ENCODE measurements at places on chromosomes 4 and X.
A peak's percentile ranks its signal among the peaks of the same experiment; 100 is the strongest.

GRCh38 chr4:48375651-48376304 is 34.4 kb downstream of the SLAIN2 start:
- DNase-seq = no peak

DNA sequence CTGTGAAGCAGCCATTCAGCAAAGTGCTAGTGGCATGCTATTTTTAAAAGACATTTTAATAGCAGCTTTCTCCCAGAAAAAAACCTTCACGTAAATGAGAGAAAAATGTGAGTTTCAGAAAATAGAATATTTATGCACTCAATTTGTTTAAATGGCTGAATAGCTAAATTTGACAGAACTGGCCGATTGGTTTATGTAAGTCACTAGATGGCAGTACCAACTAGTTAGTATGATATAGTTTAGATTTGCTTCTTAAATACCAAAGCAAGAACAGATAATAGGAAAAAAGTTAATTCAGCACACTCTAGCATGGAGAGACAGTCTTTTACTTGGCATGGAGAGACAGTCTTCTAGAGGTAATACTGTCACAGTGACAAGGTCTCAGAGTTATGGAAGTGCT is 250.1 kb downstream of the SNCA start:
- no peak for DNase-seq

DNA sequence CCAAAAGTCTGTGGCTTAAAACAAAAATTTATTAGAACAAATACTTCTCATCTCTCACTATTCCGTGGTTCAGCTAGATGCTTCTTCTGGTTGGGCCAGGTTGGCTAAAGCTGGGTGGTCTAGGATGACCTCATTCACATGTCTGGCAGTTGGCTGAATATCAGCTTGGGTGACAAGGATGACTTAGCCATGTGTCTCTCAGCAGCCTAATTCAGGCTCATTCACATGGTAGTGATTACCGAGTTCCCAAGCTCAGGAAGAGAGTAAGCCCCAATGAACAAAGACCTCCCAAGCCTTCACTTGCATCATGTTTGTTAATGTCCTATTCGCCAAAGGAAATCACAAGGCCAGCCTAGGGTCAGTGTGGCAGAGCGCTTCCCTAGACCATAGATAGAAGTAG is 119.4 kb downstream of the FANCB start:
- DNase-seq = no peak

- no peak for DNase-seq
Observed at GRCh38 chrX:371907-372306, 14.8 kb downstream of the PPP2R3B start.

DNA sequence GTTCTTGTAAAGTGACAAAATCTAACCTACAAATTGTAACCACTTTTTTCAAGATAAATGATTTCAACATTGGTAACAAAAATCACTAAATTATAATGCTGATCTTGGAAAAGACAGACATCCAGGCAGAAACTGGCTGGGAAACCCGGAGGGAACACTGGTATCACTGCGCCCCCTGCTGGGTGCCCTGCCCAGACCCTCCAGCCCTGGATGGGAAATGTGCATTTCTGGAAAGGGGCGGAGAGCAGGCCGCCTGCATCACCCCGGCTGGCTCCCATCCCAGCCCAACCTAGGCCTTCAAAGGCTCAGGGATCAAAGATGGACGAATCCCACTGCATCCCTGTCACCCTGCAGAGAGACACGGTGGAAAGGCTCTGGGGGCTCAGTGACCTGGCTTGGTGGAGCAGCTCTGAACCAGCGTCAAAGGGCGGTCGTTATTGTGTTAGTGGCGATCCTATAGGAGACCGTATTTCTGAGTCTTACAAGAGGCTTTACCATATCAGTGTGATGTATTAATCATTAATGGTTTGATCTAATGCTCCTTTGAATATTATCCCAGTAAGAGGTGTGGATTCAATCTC is 37.3 kb downstream of the ACOX3 start:
- DNase-seq = peak; percentile 47

DNA sequence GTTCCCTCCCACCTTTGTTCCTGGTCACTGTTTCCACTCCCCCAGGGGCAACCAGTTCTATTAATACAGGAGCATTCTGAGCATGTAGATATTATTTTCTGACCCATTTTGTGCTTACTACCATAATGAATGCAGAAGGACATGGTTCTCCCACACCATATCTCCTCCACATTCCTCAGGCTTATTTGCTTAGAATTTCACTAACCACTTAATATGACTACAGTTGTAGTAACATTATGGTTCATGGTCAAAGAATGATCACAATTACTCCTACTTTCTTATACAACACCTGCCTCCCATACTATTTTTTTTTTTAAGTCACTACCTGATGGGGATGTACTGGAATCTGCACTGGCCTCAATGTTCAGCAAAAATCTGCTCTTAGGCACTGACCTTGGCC is 7.5 kb upstream of the FAM184B start:
- DNase-seq = no peak

- peak; percentile 42 for DNase-seq
Observed at GRCh38 chr4:4541040-4541631, 712 bp downstream of the STX18 start.

GRCh38 chrX:77768787-77769186 is 17.2 kb downstream of the ATRX start:
- peak; percentile 17 for DNase-seq

- no peak for DNase-seq
Observed at GRCh38 chr4:38696697-38697096, 32.7 kb downstream of the KLF3 start.

- DNase-seq = no peak
Observed at GRCh38 chrX:118131336-118131735, 14.7 kb upstream of the KLHL13 start.

- no peak for DNase-seq
Observed at GRCh38 chrX:32041181-32041580, 969.3 kb upstream of the FTHL17 start.

- DNase-seq = no peak
Observed at GRCh38 chr4:100754751-100755150, 236.9 kb upstream of the EMCN start.

- DNase-seq = no peak
Observed at GRCh38 chrX:69510137-69510715, 6.1 kb downstream of the NALF2 start.

- no peak for DNase-seq
Observed at GRCh38 chr4:128686032-128686465, 123.5 kb upstream of the JADE1 start.

GRCh38 chr4:142598132-142598531 is 248.0 kb downstream of the INPP4B start:
- no peak for DNase-seq

DNA sequence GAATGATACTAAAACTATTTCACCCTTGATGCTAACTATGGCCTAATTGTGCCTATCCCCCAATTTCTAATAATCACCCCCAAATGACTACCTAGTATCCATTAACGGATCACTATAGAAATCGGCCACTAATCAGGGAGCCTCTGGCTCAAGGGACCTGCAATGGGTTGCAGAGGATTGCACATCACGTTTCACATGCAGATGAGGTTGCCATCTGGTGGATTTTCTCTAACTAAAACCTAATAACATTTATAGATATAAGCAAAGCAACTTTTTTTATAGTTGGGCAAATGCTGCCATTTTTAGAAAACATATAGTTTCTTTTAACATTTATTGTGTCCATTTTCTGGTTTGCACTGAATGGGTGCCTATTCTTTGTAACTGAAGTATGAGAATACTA is 28.3 kb upstream of the ALG13 start:
- DNase-seq = no peak

GRCh38 chr4:124030147-124030546 is 633.6 kb downstream of the SPRY1 start:
- DNase-seq = no peak

DNA sequence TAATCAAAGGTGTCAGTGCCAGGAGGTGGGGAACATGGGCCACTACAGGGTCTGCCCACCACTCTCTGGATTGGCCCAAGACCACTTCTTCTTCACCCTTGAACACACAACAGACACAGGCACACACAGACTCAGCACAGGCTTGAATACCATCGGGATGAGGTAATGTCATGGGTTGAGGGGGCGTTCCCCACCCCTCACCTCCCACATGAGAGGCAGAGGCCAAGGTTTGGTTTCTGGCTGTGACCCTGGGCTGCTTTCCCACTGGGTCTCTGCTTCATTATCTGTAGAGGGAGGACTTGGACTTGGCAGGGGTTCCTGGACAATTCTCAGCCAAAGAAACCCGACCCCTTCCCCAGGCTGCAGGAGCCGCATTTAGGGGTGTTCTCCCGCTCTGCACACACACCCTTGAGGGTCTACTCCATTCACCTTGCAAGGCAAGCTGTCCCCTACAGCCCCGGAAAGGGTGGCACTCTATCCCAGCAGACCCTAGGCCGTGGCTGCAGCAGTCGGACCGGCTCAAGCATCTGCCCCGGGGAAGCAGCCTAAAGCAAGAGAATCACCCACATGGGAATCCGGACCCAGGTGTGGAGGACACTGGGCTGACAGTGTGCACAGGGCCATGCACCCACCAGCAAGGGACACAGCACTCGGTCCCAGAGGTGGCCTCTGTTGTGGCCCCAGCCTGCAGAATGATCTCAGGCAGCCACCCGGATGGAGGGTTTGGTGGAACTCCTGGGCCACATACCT is 62.4 kb downstream of the TRMT44 start:
- no peak for DNase-seq

- DNase-seq = no peak
Observed at GRCh38 chrX:110153896-110154295, 151.0 kb downstream of the TMEM164 start.

DNA sequence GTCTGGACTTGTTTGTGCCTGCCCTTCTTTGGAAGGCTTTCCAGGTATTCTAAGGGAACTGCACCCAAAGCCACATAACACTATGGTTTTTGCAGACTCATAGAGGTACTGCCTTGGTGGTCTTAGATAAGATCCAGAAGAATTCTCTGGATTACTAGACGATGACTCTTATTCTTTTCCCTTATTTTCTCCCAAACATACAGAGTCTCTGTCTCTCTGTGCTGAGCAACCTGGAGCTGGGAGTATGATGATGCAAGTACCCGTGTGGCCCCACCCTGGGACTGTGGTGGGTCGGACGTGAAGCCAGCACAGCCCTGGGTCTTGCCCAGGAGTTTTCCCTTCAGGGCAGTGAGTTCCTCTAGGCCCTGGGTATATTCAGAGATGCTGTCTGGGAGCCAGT is 1342.4 kb upstream of the TENM3 start:
- no peak for DNase-seq

- DNase-seq = peak; percentile 77
Observed at GRCh38 chrX:132219343-132219768, at the start of gene RAP2C. RAP2C (minus strand) TSS chrX:132219447; CDS start chrX:132217268, 2,179 bp downstream.

GRCh38 chrX:136210806-136211205 is 40.4 kb downstream of the MAP7D3 start:
- no peak for DNase-seq

- no peak for DNase-seq
Observed at GRCh38 chr4:41881981-41882624, 53.1 kb upstream of the TMEM33 start.

GRCh38 chr4:127162741-127163140 is 470.0 kb upstream of the INTU start:
- DNase-seq = no peak
